ENCODE measurements at places on chromosomes 16 and 17. TPM values are rescaled to one million over a fixed set of nuclear protein-coding genes. Genes with fewer than 3 reads are reported as not detected.

KRT13 gene
- total RNA-seq: 0.41 TPM

MYH11 gene
- total RNA-seq: 0.12 TPM

HSPB9 gene
- not detected for total RNA-seq

SPATA22 gene
- not detected for total RNA-seq
